ENCODE measurements at places on chromosomes 3 and 15.

DNA sequence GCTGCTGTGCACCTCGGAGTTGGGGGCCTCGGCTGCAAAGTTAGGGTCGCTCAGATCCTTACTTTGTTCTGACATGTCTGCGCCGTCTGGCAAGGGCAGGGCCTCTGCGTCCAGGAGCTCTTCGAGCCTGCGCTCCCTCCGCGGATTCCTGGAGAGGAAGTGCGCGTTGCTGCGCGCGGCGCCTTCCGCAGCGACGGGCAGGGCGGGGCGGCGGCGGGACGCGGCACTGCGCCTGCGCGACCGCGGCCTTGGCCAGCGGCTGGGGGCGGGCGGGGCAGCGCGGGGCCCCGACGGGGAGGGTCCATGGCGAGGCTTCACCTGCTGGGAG, at the start of gene NDN:
NDN (minus strand) TSS at position 163 of the 328 bp plus-strand sequence; CDS start at position 75, 88 bp downstream.
- DNase-seq, result no peak

DNA sequence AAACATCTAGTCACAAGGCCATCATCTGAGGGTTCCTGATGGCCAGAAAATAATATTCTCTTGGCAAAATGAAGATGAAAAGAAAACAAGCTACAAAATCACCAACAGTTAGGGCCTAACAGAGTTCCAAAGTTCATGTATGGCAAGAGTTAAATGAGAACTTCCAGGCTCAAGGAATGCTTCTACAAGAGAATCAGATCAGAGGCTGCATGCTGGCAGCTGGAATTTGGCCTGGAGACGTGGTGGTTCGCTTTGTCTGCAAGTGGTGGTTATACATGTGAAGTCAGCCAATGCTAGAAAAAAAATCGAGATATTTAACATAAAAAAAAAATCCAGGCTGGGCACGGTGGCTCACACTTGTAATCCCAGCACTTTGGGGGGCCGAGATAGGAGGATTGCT, 5.6 kb downstream of the SIAH2 start:
- DNase-seq, result no peak

DNA sequence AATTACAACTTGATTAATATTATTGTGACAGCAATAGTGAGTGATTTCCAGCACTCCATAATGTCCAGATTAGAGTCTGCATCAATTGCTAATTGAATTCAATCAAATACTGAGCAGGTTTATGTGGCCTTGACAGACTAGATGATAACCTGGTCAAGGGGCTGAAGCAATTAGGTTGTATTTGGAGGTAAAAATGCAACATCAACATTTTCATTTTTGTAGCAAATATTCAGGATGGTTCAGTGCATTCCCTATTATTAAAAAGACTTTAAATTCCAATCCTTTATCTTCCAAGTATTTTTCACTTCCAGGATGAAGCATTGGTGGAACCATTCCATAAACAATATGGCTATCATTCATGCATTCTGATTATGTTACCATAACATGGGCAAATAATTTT, 120.4 kb downstream of the PLOD2 start:
- no peak for DNase-seq

DNA sequence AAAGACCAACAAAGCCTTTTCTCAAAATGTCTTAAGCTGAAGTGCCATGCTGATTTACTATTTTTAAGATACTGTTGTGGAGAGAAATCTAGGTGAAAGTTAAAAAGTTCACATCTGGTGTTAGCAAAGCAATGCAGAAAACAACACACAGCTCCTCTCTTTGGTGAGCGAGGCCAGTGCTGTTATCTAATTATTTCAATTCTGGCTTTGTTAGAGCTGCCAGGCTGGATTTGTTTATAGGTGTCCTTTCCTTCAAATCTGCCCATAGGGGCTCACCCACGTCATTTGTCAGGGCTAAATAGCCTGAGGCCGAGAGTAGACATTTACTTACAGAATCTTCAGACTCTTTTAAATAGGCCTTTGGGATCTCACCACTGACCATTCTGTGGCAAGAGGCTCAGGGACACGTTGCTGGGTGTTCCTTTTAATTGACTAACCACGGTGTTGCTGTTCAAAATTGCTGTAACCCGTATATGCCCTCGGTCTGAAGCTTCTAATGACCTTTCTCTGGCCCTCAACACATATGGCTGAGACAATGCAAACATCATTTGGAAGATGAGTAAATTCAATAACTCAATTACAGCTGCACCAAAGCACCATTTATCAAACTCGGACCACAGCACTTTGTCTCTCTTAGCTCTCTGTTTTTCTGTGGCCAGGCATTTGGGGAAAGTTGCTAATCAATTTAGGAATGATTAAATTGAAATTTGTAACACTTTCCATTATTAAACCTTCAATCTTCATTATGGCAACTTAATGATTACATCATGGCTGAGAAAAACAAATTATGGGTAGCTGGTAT, 152.6 kb downstream of the PDZRN3 start:
- no peak for DNase-seq

DNA sequence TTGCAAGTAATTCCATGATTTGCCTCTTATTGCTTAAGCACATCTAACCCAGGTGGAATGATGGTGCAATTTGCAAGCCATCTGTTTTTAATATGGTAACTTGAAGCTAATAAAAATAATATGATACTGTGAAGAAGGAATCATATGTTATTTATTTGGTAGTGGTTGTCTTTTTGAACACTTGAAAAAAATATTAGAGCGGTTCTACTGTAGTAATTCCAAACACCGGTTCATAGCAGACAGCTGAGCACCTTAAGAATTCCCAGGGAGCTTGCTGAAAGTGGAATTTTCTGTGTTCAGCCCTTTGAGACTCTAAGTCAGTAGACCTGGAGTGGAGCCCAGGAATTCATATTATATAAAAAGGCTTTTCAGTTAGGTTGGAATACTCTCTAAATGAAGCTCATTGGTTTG, 687.4 kb downstream of the EDEM1 start:
- no peak for DNase-seq

GRCh38 chr3:119225121-119225520, 15.6 kb downstream of the B4GALT4 start:
- no peak for DNase-seq

DNA sequence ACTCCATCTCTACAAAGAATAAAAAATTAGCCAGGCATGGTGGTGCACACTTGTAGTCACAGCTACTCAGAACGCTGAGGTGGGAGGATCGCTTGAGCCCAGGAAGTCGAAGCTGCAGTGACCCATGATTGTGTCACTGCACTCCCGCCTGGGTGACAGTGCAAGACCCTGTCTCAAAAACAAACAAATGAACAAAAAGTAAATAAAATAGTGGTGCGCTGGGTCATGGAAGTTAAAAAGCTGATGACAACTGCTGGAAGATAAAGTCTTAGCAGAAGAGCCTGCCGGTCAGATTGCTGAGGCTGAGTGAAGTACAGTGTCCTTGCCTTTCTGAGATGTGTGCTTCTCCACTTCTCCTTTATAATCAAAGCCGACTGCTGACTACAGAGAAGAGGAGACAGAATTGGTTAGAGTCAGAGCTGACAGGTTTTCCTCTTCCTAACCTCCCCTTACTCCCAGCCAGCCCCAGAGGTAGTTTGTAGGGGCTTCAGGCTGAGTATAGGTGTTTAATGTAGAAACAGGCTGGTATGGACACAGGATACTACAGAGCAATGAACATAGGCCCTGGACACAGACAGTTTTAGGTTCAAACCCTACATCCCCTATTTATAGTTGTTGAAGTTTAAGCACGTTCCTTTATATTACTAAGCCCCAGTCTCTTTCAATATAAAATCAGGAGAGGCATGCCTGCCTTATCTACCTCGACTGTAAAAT, 17.9 kb downstream of the HCLS1 start:
- DNase-seq, result no peak

DNA sequence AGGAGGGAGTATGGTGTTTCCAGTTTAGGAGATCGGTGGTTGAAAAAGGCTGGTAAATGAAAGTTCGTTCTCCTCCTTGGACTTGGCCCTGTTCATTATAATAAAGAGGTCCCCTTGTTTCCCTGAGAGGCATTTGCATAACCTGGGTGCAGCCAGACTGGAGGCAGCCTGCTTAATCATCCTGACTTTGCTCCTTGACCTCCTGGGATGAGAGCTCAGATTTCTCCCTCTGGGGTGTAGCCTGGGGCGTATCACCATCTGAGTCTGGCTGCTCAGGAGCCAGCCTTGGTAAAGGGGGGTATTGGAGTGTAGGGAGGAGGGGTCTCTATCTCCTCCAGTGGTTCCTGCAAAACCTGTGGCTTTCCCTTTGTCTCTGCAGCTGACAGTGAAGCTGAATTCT, 21.3 kb upstream of the ACAD9 start:
- no peak for DNase-seq

- DNase-seq, result peak; percentile 68
Measured at GRCh38 chr15:63277038-63277892, at the start of gene APH1B. TSS of gene APH1B (plus strand) at chr15:63277605. CDS start at chr15:63277624, 19 bp downstream.

GRCh38 chr15:69518806-69519205, 66.2 kb downstream of the RPLP1 start:
- no peak for DNase-seq

GRCh38 chr3:76949462-76949861, 90.4 kb upstream of the ROBO2 start:
- DNase-seq, result no peak

DNA sequence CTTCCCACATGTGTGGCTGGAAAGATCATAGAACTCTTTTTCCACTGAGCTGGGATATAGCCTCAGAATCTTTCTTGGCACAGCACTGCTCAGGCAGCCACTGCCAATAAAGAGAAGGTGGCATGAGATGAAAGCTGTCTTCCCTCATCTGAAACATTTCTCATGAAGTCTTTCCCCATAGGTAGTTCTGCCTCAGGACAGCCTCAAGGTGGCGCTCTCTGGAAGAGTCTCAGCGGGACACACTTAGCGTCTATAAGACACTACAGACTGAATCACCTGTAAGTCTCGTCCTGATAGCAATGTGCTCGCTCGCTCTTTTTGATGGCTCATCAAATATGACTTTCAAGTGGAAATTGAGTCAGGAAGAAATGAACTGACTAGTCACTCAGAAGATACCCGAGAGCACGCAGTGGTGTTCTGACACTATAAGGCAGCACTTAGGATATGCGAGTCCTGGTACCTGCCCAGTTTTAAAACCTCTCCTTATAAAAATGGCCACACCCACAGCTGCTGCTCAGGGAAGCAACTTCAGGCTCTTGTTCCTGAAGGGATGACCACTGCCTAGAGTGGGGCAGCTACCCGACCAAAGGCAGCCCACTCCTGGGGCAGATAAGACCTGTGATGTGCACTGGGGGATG, 269.5 kb downstream of the SUCLG2 start:
- DNase-seq, result no peak

DNA sequence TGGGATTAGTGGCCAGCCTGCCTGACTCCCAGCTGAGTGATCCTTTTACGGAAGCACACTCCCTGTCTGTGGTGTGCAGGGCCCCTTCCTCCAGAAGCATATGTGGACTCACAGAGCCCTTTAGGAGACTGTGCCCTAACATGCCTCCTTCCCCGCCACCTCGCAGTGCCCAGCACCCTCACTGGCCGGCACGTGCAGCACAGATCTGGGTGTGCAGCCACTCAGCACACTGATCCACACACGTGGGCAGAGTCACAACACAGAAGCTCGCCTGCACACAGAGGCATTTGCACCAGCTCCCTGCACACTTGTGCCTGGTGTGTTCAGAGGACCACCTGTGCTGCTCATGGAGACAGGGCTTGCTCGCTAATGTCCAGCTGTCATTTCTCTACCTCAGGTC, 23.6 kb upstream of the CSPG4 start:
- no peak for DNase-seq

DNA sequence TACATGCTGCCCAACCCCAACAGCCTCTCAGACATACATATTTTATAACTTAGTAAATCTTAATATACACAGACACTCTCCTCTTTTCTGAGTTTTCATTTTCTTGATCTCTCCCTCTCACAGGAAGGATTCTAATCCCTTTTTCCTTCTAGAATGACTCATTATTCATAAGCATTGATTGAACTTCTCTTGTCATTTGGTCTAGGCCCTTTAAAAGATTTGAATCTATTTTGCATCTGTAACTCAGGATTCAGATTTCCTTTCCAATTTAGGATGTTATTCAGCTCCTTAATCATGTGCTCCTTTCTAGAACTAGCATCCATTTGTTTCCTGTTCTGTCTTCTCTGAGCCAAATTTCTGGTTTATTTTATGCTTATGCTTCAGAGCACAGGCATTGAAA, 624.5 kb upstream of the SGO1 start:
- no peak for DNase-seq

DNA sequence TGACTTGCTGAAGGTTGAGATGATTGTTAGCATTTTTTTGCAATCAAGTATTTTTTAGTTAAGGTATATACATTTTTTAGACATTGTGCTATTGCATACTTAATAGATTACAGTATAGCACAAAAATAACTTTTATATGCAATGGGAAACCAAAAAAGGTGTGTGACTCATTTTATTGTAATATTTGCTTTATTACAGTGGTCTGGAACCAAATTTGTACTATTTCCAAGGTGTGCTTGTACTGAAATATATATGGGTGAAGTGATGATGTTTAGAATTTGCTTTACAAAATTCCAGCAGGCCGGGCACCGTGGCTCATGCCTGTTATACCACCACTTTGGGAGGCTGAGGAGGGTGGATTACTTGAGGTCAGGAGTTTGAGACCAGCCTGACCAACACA, 29.1 kb upstream of the TBC1D23 start:
- no peak for DNase-seq

- no peak for DNase-seq
Measured at GRCh38 chr3:123571264-123571972, 13.4 kb downstream of the HACD2 start.

- no peak for DNase-seq
Measured at GRCh38 chr3:67798412-67798811, 144.0 kb upstream of the SUCLG2 start.

DNA sequence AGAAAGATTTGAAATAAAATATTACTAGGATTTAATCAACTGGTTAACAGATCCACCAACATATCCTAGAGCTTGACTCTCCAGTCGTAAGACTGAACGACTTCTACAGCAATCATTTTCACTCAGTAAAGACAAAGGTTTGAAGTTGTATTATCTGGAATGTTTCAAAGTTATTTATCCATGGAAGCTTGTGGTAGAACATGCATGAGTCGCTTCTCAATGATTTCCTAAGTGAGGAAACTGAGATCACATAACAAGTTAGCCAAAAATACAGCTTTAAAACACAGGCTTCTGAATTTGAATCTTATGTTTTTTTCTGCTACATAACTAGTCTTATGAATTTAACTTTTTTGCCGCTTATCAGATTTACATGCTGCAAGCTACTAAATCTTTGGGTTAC, 241.8 kb downstream of the FOXP1 start:
- DNase-seq, result no peak

DNA sequence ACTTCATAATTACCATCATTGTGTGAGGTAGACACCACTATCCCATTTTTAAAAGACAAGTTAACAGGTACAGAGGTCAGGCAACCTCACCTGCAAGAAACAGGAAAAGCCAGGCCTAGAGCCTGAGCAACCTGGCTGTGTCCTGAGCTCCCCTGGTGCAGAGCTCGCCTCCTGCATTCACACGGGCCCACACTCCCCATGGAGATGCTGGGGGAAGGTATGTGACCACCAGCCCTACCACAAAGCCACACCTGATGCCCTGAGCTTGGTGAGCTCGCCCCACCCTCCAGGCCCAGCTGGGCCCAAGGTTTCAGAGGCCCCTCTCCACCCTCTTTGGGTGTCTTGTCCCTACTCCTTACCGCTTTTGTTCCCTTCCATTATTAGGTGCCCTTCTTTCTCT, 1.2 kb upstream of the EFCAB12 start:
- DNase-seq, result no peak

GRCh38 chr3:47578119-47578632, 489 bp downstream of the CSPG5 start:
- peak; percentile 24 for DNase-seq

Measured in gastrocnemius medialis (tissue), 4 donors.